ENCODE measurements at places on chromosomes 4 and X.

DNA sequence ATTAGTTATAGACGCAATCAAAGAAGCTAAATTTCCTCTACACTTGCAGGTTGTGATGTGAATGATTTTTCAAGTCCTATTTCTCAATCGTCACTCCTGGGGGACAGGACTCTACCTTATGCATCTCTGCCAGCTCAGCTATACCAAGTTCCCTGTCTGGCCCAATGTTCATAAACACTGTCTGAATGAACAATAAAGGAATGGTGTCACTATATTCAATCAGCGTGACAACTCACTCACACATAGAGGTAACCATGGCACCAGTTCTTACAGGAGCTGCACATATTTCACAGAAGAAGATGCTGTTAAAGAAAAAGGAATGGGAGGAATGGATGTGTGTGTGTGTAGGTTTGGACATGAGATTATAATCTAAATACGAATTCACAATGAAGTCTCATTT lies 280.6 kb downstream of the PPP1R2C start:
- DNase-seq, result no peak

DNA sequence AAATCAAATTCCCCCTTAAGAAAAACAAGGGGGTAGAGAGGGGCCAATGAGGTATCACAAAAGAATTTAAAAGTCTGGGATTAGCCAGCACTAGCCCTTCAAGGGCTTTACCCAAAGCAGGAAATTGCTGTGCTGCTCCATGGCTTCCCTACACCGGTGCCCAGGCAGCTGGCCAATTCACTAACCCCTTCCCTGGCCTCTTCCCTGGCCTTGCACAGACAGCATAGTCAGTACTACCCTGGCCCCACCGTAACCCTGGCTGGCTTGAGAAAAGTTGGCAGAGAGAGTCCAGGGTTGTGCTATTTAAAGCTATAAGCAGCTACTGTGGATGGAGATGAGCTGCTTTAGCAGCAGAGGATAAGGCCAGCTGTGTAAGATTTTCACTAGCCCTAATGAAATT lies 43.1 kb downstream of the ADAMTS3 start:
- peak; percentile 18 for DNase-seq

GRCh38 chr4:144985531-144985930 lies 112.5 kb downstream of the ANAPC10 start:
- no peak for DNase-seq

DNA sequence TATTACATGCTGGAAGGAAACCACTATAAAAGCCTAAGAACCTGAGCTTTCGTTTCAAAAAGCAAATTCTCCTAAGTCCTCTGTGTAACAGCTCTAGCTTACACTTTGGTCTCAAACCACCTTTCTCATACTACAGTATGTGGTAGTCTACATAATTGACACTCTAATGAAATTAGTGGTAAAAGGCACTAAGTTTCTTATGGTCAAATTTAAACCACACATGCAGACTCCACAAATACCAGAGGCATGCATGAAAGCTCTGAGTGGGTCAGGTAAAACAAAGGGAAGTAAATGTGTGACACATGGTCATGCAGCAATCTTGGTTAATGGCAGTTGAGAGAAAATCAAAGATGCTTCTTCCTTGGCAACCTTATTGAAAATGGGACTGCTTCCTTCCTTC lies 187.8 kb downstream of the CCNG2 start:
- no peak for DNase-seq

- DNase-seq, result no peak
These were observed 329.4 kb upstream of the AGA start for GRCh38 chr4:177771645-177772044.

DNA sequence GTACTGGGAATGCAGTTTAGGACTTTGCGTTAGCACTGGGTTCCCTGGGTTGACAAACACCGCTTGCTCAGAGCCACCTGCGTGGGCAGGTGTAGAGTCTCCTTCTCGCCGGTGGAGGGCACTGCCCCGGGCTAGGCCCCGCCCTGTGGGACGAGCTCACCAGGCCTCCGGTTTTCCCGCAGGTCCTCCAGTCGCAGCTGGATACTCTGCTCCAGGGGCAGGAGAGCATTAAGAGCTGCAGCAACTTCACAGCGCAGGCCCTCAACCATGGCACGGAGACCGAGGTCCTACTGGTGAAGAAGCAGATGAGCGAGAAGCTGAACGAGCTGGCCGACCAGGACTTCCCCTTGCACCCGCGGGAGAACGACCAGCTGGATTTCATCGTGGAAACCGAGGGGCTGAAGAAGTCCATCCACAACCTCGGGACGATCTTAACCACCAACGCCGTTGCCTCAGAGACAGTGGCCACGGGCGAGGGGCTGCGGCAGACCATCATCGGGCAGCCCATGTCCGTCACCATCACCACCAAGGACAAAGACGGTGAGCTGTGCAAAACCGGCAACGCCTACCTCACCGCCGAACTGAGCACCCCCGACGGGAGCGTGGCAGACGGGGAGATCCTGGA lies 49.2 kb upstream of the MND1 start:
- no peak for DNase-seq

DNA sequence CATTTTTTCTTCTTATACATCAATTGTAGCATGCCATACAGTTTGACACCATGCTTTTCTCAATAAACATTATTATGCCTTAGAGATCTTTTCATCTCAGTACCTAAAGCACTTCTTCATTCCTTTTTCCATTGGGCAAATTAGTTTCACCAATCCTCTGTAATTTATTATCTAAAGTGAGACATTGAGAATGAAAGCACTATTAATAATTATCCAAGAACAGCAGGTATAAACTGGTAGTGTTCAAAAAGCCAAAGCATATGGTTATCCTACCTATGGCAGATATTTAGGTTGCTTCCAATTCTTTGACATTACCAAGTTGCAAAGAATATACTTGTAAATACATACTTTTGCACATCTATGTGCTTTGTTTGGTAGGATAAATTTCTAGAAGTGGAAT lies 15.6 kb downstream of the LAMTOR3 start:
- DNase-seq, result no peak

DNA sequence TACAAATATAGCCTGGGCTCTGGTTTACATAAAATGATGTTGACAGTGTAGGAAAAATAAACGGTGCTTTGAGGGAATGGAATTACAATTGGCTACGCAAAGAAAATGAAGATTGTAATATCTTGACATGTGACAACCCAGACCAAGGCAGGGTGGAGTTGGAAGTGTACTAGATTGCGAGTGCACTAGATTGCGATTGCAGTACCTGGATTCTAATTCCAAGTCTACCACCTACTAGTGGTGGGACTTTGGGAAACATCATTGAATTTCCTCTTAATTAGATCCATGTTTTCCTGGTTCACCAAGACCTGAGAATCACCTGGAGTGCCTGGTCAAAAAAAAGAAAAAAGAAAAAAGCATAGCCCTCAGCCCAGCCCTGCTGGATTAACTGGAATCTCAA lies 18.6 kb downstream of the EGF start:
- no peak for DNase-seq

DNA sequence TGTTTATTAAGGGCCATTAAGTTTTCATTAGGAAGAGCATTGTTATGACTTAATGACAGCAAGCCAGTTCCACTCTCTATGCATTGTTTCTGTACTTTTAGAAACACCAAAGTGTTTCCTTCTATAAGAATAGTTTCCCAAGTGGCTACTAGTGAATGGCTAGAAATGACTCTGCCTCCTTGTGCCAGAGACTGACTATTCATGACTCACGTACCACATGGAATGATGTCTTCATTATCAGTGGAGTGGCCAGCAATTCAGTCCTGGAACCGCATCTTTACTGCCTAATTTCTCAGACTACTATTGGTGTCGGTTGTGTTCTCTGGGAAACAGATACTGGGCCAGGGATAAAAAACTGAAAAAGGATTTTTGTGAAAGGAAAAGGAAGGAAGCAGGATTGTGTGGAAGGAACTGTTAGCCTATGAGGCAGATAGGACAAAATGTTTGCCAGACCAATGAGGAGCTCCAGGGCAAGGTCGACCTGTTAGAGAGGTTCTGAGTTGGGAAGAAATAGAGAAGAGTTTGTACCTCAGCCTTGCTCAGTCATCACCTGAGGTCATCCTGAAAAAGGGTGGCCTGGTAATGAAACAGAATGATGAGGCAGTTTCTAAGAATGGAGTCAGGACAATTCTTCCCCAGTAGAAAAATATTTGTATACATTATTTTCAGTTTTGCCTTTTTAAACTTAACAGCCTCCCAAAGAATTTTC lies 218.6 kb downstream of the SPCS3 start:
- DNase-seq, result peak; percentile 90

GRCh38 chr4:177285953-177286352 lies 23.7 kb upstream of the NEIL3 start:
- no peak for DNase-seq

GRCh38 chr4:7377223-7377865 lies 57.4 kb downstream of the PSAPL1 start:
- DNase-seq, result no peak

DNA sequence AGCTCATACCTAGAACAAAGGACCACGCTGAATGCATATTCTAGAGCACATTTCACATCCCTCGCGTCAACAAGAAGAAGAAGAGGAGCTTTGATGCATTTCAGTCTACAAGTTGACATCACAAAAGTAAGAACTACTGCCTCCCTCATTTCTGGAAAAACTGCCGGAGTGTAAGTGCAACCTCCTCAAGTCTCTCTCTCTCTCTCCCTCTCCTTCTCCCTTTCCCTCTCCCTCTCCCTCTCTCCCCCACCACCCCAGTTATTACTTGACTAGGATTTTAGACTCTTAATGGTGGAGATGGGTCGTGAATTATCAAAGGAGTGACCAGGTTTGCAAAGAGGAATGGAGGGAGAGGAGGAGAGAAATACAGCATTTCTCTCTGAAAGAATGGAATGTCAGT lies 1.4 kb upstream of the IRS4 start:
- no peak for DNase-seq

- DNase-seq, result no peak
These were observed 177.0 kb downstream of the GPAT3 start for GRCh38 chr4:83712890-83713289.

- no peak for DNase-seq
These were observed 12.1 kb downstream of the ASB5 start for GRCh38 chr4:176256921-176257320.
